ENCODE measurements at places on chromosomes 12 and 14.

DNA sequence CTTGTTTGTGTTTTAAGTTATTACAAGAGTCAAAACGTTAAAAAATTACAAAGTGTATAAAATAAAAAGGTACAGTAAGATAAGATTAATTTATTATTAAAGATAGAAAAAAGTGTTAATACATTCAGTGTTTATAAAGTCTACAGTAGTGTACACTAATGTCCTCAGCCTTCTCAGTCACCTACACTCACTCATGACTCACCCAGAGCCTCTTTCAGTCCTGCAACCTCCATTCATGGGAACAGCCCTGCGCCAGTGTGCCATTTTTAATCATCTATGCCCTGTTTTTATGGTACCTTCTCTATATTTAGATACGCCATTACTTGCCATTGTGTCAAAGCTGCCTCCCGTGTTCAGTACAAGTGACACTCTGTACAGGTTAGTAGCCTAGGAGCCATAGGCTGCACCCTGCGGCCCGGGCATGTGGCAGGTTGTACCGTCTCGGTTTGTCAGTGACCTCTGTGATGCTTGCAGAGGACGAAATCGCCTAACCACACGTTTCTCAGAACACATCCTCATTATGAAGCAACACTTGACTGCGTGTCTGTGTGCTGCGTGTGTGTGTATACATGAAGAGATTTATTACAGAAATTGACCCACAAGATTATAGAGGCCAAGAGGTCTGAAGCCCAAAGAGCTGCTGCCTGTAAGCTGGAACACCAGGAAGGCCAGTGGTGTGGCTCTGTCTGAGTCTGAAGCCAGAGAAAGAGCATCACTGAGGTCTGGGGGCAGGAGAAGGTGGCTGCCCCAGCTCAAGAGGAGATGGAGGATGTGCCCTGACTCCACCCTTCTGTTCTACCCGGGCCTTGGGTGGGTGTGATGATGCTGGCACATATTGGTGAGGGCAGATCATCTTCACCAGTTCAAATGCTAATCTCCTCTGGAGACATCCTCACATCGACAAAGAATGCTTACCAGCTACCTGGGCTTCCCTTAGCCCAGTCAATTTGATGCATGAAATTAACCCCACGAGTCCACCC, 116.6 kb upstream of the C14orf180 start:
- DNase-seq: no peak

DNA sequence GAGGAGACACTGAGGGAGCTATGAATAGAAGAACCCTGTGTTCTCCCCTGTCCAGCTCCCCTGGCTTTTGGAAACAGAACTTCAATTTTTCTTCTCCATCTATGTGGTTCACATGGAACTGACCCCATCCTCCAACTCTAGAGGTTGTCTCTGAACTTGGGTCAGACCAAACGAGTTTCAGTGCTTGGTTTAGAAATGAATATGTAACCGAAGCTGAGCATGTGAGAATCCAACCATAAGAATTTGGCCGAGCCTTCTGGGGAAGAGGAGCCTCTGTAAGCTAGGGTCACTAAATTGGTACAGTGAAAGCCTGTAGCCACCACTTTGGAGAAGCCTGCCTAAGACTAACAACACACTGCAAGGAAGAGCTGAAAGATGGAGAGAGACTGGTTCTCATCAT, 464.4 kb downstream of the ZFP36L1 start:
- DNase-seq: no peak

DNA sequence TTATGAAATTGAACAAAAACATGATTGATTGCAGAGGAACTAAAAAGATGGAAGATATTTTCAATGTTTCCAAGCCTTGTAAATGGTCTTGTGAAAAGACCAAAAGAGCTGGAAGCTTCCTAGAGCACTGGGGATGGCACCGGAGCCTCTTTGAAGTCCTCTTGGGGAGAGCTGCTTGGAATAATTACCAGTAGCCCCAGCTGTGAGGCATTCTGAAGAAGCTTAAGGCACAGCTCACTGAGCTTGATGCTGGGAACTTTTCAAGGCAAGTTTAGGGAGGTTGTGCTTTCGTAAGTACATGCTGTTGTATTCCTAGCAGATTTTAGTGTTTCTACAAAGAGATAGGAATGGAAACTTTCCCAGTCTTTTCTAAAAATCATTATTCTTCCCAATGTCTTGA, 13.9 kb downstream of the PDZRN4 start:
- no peak for DNase-seq

GRCh38 chr12:99027461-99027860, 382.4 kb downstream of the APAF1 start:
- DNase-seq: no peak

GRCh38 chr12:65324551-65324950, 46.1 kb downstream of the MSRB3 start:
- no peak for DNase-seq
